ENCODE measurements at places on chromosomes 2 and 18. TPM values are rescaled to one million over a fixed set of nuclear protein-coding genes. Genes with fewer than 3 reads are reported as not detected.

Gene TNFRSF11A
- 0.09 TPM for total RNA-seq

Gene CYS1
- 5.0 TPM for total RNA-seq

Gene CCDC141
- total RNA-seq, result not detected

Gene CCDC148
- total RNA-seq, result 0.63 TPM

Gene C2orf78
- total RNA-seq, result not detected

Gene TEKT4
- not detected for total RNA-seq

Gene CRYBA2
- not detected for total RNA-seq

Gene RASGRP3
- 0.63 TPM for total RNA-seq

Gene ASB18
- not detected for total RNA-seq

Gene COPS8
- total RNA-seq, result 91.4 TPM

Gene HOXD12
- not detected for total RNA-seq

Gene SPC25
- total RNA-seq, result 1.1 TPM
